NCI-H526 treated with DMSO at 0.1 percent for 48 hours (cell line): ENCODE measurements at places on chromosomes 2 and 18.

- DNase-seq = no peak
Observed at GRCh38 chr2:185700883-185701282, 37.7 kb upstream of the FSIP2 start.

DNA sequence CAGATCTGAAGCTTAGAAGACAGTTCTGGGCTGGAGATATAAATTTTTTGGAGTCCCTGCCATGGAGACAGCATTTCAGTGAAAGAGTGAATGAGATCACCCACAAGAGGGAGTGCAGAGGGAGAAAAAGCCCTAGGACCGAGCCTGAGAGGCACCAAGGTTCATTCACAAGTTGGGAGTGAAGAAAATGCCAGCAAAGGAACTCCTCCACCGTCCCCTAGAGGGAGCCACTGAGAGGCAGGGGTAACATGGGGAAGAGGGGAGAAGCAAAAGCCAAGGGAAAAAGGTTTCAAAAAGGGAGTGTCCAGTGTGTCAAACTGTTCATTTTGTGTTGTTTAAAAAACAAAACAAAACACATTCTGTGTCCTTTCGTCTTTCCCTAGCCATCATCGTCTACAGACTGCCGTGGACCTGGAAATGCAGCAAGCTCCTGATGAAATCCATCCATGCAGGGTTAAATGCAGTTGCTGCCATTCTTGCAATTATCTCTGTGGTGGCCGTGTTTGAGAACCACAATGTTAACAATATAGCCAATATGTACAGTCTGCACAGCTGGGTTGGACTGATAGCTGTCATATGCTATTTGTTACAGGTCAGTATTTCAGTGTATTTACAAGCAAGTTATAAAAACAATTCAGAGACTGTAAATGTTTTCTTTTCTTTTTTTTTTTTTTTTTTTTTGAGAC, 19.1 kb downstream of the CYBRD1 start:
- DNase-seq = no peak

DNA sequence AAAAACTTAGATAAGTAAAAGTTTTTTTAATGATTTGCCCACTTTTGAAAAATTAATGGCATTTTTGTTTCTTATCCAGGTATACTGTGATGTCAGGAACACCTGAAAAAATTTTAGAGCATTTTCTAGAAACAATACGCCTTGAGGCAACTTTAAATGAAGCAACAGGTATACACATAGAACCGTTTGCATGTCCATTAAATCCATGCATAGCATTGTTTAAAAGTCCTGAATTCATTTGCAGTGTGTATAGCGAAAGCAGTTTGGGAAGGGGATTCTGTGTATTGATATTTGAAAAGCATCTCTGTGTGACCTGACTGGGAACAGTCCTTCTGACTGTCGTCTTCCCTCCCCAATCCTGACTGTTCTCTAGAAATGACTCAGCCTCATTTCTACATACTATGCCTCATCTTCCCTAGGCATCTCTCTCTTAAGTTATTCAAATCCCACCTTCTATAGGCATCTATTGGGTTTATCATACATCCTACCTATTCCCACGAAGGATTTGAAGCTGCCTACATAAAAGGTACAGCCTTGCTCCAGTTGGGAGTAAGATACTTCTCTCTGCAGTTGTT, 79.2 kb upstream of the MAP3K20 start:
- DNase-seq = no peak

DNA sequence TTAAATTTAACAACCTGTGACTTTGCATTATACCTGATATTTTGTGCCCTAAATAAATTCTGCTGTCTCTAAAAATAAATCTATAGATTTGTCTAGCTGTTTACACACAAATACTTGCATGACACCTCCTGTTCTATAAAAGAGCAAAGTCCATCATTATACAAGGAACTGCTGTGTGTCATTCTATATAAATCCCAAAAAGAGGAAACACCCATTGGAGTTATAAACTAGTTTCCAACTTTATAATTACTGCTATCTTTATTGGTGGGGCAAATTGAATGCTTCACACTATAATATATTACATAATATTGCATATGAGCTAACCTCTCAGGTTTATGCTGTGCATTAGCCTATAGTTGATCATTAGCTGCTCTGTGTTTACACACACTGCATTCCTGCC, 504.4 kb downstream of the SATB2 start:
- no peak for DNase-seq

DNA sequence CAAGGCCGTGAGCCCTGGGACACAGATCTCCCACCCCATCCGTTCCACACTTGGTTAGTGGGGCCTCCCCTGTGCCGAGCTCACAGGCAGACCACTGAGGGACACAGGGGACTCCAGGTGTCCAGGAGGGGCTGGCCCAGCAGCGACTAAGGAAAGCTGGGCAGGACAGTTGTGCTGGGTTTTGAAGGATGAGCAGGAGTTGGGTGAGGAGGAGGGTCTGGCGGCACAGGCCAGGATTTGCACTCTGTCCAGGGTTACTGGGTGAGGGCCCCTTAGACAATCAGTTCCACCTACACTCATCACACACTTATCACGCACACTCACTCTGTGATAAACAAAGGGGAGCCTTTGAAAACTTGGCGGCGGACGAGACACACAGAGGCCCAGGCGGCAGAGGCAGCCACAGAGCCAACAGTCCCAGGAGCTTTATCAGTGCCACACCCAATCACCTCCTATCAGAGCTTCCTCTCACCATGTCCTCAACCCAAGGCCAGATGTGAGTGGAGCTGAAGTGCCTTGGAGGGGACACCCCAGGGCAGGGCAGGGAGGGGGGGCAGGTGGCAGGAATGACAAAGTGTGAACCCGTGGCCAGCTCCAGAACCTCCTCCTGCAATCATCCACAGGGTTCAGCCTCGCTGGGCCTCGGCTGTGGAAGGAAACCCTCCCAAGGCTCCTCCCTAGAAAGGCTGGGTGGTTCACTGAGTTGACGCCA, 26.6 kb downstream of the BIN1 start:
- no peak for DNase-seq

- no peak for DNase-seq
Observed at GRCh38 chr2:191115391-191115790, 35.4 kb downstream of the STAT4 start.

- no peak for DNase-seq
Observed at GRCh38 chr2:141767051-141767450, 363.8 kb downstream of the LRP1B start.

DNA sequence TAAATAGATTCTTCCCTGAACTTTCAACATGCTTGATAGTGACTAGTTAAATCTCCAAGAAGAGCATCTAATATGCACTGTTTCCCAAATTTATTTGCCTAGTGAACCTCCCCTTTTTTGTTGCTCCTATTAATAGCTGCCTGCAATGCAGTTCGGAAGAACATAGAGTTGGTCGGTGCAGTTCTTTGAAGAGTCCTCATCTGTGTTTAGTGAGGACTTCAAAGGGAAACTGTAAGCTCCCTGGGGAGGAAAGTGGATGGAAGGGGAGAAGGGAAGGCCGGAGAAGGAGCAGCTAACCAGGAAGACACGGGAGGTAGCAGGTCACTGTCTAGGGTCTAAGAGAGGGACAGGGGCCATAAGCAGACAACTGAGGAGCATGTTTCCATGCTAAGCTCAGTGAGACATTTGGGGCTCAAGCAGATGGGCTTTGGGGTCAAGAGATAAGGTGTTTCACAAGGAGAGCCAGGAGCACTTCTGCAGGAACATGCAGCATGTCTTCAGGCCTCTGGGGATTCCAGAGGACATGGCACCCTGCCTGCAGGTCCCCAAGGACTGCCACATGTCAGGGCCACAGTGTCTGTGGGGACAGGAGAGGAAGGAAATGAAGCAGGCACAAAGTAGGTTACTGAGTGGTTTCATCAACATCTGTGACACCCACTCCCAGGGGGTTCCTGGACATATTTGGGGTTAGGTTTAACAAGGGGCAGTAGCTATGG, 48.7 kb upstream of the ANXA4 start:
- no peak for DNase-seq

- DNase-seq = no peak
Observed at GRCh38 chr2:70522627-70523026, 31.0 kb downstream of the TGFA start.

- no peak for DNase-seq
Observed at GRCh38 chr2:38178556-38179419, 102.8 kb upstream of the CYP1B1 start.

GRCh38 chr2:224776795-224777558, 60.8 kb upstream of the CCDC195 start:
- no peak for DNase-seq

GRCh38 chr2:118971245-118972122, 29.5 kb downstream of the MARCO start:
- DNase-seq = no peak

DNA sequence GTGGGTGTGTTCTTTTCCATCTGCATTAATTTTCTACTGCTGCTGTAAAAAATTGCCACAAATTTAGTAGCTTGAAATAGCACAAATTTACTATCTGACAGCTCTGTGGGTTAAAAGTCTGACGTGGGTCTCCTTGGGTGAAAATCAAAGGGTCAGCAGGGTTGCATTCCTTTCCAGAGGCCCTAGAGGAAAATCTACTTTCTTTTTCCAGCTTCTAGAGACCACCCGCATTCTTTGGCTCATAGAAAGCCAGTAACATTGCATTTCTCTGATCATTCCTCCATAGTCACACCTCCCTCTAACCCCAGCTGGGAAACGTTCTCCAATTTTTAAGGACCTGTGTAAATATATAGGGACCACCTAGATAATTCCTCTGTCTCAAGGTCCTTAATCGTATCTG, 128.8 kb downstream of the ATL2 start:
- no peak for DNase-seq

DNA sequence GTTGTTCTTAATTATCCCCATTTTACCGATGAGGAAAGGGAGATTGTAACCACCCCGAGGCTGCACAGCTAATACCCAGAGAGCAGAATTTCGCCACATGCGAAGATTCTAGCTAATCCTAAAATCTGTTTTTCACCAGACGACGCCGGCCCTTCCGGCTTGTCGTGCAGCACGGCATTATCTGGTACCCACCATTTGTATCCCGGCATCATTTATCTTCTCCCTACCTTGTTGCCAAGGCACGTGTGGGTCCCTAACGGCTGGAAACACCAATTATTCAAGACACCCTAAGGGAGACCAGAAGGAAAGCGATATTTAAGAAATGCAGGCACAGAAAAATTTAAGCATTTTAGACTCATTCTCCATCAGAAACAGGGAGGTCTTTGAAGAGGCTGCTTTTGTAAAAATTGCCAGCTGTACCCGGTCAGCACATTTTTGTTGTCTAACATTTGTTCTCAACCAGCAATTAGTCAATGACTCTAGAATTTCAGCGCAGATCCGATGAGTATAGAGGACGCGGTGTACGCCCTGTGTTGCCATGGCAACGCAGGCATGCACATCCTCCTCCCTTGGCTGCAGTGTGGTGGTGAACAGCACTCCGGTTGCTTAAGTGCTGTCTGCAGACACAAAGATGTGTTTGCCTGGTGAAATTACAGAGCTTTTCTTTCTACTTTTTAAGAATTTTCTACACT, 111.6 kb downstream of the AGAP1 start:
- DNase-seq = peak; percentile 19

DNA sequence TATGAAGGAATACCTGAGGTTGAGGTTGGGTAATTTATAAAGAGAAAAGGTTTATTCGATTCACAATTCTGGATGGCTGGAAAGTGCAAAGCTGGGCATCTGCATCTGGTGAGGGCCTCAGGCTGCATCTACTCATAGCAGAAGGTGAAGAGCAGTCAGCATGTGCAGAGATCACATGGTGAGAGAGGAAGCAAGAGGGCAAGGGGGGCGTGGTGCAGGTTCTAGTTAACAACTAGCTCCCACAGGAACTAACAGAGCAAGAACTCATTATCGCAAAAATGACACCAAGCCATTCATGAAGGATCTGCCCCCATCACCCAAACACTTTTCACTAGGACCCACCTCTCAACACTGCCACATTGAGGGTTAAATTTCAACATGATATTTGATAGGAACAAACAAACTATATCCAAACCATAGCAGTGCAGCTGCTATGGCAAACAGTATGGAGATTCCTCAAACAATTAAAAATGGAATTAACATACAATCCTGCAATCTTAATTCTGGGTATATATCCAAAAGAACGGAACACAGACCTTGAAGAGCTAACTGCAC, 72.8 kb upstream of the LDLRAD4 start:
- DNase-seq = no peak

DNA sequence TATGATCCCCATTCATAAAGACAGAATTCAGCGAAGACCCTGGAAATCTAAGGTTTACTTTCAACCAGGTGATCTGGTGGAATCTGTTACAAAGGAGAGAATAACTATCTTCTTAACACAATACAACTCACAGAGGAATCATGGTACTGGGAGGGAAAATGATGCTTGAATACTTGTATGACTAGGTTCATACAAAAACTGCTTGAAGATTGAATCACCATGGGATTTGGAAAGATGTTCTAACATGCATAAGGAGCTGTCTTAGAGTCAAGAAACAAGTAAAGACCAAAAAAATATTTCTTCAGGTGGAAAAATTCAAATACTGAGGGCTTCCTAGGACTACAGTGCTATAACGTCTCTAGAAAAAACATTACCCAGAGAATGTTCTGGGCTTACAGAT, 32.2 kb downstream of the COL5A2 start:
- DNase-seq = no peak

DNA sequence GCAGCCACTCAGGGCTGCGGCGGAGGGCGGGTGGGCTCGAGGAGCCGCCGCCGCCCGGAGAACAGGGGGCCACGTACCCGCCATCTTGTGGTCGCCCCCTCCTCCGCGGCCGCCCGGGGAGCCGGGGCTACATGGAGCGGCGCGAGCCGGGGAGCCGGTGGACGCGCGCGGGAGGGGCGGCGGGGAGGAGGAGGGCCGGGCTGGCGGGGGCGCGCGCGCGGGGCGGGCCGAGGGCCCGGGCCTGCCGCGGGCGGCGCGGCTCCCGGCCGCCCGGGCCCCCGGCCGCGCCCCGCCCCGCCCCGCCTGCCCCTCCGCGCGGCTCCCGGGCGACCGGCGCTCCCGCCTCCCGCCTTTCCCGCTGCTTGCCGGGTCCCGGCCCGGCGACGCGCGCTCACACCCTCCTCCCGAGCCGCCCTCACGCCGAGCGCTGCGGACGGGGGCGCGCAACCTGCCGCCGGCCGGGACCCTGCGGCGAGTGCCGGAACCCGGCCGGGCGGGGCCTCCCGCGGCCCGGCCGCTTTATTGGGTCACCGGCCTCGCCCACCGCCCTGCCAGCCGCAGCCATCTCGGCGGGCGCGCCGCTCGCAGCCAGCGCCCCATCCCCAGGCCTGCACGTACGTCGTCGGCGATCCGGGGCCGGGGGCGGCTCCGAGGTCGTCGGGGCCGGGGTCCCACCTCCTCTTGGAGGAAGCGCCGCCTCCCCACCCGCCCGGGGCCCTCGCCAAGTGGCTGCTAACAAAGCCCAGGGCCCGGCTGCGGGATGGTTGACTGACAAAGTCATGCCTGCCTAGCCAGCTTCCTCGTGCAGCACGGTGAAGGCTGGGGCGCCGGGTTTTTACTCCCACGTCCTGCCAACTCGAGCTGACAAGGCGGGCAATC, at the start of gene PPP4R1:
Gene PPP4R1, minus strand, starts transcription at position 159 of the 879 bp plus-strand sequence. Its CDS starts 75 bp downstream, at position 84.
- DNase-seq = peak; percentile 11
